Eye (tissue), 1 donor: ENCODE measurements at places on chromosomes 16 and 17.

- no peak for DNase-seq
These were observed 23.7 kb downstream of the CDH1 start for GRCh38 chr16:68760671-68761275.

- peak; percentile 19 for DNase-seq
These were observed 12.4 kb downstream of the TEX14 start for GRCh38 chr17:58679263-58680037.

DNA sequence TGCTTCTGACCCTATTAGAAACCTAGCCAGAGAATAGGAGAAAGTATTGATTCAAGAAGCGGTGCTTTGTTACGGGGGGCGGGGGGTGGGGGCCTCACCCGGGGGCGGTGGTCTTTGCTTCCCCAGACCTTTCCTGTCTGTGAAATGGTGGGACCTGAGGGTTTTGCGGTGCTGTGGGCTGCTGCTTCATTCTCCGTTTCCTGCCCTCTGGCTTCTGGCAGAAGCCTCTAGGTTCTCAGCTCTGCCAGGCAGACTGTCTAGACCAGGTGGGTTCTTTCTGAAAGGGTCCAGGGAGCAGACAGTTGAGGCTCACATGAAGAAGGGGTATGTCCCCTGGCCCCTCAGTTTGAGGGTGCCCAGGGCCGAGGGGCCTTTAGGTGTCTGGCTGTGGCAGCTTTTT lies 14.0 kb downstream of the GSE1 start:
- DNase-seq: peak; percentile 58

- no peak for DNase-seq
These were observed 4.8 kb downstream of the PITPNC1 start for GRCh38 chr17:67381929-67382257.

DNA sequence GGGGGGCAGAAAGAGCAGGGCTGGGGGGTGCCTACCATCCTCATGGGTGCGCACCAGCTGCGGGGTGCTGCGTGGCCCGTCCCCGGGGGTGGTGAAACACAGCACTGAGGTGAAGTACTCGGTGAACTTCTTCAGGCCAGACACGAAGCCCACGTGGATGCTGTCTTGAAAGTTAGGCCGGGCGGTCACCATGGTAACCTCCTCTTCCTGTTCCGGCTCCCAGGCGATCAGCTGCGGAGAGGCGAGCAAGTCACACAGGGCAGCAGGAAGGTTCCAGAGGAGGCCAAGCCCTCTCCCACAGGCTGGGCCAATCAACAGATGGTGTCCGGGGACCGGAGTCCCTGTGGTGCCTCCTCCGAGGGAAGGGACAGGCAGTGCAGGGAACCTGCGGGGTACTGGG lies 90.1 kb upstream of the CDC42EP4 start:
- peak; percentile 66 for DNase-seq

DNA sequence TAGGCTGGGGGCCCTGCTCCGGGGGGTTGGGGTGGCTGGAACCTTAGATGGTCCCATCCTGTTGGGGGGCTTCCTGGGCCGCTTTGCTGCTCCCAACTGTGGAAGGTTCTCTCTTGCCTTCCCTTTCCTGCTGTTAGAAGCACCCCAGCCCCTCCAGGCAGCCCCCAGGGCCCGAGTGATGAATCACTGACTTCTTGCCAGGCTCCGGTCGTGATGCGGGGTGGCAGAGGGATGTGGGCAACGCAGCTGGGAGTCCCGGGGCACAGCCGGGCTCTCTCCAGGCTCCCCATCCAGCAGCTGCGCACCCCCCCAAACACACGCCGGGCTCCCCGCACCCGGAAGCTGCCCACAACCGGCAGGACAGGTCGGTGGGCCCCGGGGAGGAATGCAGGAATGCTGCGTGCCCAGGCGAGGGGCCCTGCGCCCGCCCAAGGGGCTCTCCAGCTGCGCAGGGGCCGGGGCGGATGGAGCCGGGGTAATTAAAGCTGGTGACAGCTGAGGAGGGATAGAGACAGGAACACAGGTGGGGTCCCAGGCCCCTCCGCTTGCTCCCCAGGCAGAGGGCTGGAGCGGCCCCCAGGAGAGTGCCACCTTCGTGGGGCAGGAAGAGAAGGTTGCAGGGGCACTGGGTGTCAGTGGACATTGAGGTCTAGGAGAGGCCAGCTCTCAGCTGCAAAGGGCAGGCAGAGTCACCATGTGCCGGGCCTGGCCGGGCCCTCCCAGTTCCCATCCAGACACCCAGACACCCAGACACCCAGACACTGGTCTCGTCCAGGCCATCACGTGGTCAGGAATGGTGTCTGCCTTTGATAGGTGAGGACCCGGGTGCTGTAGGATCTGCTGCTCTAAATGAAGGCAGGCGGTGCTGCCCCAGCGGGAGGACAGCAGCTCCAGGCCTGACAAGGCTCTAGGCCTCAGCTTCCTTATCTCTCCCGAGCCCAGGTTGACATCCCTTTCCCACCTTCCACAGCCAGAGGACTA lies 15.0 kb upstream of the SLC38A10 start:
- DNase-seq: peak; percentile 60

DNA sequence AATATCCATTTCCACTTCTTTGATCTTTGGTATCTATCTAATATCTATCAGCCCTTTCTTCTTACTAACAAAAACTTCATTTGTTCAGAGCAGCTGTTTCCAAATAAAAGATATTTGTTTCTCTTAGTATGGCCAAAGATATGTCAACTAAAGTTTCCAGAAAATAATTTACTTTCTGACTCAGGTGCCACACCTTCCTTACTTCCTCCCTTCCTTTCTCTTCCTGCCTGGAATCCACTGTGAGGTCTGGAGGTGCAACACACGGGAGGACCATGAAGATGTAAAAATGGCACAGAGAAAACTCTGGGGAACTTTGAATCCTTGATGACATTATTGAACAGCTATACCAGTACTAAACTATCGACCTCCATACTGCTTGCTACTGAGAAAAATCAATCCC lies 14.0 kb downstream of the MED13 start:
- DNase-seq: no peak

DNA sequence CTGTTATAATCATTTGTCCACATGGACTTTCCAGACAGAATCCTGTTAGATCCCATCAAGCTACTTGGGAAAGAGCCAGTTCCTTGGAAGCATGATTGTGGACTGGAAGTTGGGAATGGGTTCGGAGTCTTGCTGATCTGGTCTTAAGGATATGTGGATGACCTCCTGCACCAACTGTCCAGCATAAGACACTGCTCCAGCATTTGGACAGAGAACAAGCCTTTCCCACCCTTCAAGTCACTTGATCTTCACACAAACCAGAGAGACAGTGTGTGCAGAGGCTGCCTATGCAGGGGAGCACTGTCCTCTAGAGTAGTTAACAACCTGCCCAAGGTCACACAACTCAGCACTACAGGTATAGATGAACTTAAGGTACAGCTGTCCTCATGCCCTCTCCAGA lies 5.8 kb upstream of the MT1B start:
- DNase-seq: no peak

GRCh38 chr16:3865241-3865640 lies 15.3 kb downstream of the CREBBP start:
- DNase-seq: no peak

GRCh38 chr17:56172517-56172982 lies 19.3 kb downstream of the ANKFN1 start:
- peak; percentile 54 for DNase-seq

DNA sequence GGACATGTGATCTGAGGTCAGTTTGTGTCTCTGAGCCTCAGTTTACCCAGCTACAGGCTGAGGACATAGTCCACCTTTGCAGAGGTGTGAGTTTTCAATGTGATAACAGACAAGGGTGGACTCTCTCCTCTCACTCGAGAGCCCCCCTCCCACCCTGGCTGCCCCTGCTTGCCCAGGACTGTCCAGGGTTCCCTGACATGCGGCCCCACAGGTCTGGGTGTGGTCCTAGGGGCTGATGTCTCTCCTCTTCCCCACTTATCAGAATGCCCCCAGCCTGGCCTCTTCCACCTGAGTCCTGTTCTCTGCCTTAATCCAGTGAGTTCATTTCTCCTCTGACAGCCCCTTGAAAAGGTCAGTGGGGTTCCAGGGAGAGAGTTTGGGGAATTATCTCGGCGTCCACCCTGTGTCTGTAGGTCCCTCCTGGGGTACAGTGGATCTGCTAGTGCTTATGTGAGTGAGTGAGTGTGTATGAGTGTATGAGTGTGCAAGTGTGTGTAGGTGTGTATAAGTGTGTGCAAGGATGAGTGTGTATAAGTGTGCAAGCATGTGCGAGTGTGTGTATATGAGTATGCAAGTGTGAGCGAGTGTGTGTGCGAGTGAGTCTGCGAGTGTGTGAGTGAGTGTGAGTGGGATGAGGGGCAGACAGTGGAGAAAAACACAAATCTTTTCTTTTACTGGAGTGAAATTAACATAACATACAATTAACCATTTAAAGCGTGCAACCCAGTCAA lies 175.0 kb downstream of the IRF8 start:
- DNase-seq: no peak

DNA sequence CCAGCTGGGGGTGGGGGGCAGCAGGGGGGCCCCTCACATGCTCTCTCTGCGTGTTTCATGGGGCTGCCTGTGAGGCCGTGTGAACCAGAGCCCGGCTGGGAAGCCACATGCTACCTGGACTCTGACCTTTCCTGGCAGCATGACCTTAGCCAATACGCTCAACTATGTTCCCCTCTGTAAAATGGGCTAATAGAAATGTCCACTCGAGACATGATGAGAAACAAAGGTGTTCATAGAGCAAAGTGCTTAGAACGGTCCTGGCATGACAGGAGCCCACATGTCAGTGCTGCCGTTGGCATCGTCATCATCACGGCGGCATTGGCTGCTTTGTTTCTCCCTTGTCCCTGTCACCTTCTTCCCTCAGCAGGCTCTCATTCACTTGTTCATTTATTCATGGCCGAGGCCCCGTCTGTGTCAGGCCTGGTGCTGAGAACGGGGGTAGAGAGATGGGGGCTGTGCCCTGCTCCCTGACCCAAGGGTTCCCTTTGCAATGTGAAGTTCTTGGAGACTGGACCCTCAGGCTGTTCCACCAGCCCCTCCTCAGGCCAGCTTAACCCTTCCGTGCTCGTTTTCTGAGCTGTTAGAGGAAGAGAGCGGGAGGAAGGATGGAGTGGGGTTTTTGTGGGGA lies 291.4 kb downstream of the SEC14L1 start:
- no peak for DNase-seq

DNA sequence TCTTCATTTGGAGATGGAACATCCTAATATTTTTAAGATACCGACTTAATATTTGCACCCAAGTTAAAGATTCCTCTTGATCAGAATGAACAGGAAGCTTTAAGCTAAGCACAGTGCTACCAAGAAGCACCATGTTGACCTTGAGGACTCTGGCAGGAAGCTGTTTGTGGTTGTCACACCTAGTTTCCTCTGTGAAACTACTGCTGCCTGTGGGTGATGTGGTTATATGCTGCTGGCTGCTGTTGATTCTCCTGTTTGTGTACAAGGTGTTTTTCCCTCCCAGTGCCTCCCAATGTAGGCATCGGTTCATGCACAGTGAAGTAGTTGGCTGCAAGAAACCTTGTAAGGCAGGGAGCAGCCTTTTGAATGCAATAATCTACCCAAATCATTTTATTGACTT lies 23.4 kb downstream of the RBL2 start:
- no peak for DNase-seq

- no peak for DNase-seq
These were observed 50.0 kb downstream of the VAC14 start for GRCh38 chr16:70750893-70751467.

GRCh38 chr17:42224651-42225050 lies 30.4 kb upstream of the GHDC start:
- no peak for DNase-seq

GRCh38 chr16:11639925-11640899 lies 28.0 kb upstream of the SNN start:
- peak; percentile 90 for DNase-seq

GRCh38 chr16:52825892-52826291 lies 226.8 kb downstream of the CHD9NB start:
- peak; percentile 35 for DNase-seq

DNA sequence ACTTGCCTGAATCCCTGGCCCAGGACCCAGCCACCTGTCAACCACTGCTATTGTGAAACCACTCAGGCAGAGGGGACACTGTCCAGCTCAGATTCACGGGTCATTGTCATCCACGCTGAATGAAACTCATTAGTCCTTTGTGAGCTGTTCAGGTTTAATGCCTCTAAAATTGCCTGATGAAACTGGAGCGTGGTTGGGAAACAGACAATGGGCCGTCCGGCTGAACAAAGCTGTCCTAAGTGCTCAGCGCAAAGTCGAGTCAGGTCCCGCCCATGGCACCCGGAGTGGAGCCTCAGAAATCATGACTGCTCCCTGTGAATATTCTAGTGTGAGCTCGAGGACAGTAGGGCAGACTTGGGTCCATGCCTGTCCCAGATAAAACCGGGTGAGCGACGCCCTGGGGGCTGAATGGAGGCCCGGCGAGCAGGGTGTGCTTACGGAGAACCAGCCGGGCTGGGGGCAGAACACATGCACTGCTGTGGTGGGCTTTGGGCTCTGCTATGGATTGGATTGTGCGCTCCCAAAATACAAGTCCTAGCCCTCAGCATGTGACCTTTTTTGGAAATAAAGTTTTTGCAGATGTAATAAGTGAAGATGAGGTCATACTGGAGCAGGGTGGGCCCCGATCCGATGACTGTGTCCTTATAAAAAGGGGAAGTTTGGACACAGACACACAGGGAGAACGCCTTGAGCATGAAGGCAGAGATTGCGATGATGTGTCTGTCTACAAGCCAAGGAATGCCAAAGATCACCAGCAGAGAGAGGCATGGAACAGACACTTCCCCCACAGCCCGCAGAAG lies 12.9 kb upstream of the CMIP start:
- peak; percentile 89 for DNase-seq

DNA sequence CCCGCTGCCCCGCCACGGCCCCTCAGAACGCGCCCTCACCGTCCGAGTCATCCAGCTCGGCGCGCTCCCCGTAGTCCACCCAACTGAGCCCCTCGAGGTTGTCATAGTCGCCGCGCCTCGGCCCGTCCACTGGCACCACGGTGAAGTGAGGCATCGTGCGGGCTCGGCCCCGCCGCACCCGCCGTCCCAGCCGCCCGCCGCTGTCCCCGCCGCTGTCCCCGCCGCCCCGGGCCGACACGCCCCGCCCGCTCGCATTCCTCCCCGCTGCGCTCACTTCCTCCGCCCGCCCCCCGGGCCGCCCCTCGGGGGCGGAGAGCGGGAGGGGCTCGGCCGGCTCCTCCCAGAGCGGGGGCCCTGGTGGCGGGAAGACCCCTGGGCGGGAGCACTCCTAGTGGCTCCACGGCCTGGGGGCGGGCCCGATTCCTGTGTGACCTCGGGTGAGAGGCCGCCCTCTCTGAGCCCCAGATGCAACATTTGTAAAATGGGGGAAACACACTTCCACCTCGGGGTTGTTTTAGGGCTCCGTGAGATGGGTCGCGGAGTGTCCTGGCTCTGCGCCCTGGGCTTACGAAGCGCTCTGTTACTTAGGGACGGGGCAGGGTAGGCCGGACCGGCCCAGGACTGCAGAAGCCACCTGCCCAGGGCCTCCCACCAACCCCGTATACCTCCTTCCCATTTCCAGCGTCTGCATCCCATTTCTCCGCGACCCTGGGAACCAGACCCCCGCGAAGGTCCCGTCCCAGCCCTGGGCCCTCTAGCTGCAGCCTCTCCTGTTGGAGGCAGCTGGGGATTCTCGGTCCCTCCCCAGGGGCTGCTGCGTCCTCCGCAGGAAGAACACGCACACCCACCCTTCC lies at the start of gene SLC12A4:
Gene SLC12A4, minus strand, starts transcription at position 238 of the 854 bp plus-strand sequence. Its CDS starts 84 bp downstream, at position 154.
- DNase-seq: peak; percentile 90
